ENCODE measurements at places on chromosomes 13 and 19.

- no peak for DNase-seq
These were observed 37.5 kb downstream of the C13orf46 start for GRCh38 chr13:113936166-113936965.

GRCh38 chr13:39665763-39666162 lies 10.3 kb downstream of the COG6 start:
- no peak for DNase-seq

GRCh38 chr13:113178896-113179167 lies 20.4 kb downstream of the PROZ start:
- DNase-seq: no peak

DNA sequence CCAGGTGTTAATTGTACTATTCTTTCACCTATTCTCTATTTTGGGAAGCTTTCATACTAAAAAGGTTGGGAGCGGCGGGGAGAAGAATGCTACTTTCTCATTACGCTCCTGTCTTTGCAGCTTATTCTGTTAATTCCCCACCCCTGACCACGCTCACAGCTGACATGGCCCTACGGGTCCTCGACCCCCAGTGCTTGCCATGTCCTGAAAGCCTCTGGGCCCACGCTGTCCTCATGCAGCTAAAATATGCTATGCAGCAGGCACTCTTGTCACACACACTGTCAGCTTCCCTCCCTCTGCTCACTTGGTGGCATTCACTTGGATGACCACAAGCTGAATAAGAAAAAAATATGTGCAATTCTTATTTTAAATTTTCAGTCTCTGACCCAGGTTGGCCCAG lies 126.3 kb downstream of the RNF17 start:
- no peak for DNase-seq

DNA sequence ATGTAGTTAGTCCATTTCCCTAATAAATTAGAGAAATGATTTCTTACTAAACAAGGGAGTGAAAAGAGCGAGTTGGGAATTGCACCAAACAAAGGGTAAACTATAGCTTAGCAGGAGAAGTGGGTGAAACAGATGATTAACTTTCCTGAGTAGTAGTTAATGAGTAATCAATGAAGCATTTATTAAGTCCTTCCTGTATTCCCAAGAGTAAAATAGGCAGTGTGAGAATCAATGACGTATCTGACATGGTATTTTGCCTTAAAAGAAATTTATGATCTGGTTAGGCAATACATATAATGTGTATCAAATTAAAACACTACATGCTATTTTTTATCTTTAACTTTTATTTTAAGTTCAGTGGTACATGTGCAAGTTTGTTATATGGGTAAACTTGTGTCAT lies 142.8 kb downstream of the KLF5 start:
- DNase-seq: no peak

- DNase-seq: no peak
These were observed 18.2 kb downstream of the CRX start for GRCh38 chr19:47839913-47840312.

- no peak for DNase-seq
These were observed 782.7 kb downstream of the UQCRFS1 start for GRCh38 chr19:28430214-28430613.

DNA sequence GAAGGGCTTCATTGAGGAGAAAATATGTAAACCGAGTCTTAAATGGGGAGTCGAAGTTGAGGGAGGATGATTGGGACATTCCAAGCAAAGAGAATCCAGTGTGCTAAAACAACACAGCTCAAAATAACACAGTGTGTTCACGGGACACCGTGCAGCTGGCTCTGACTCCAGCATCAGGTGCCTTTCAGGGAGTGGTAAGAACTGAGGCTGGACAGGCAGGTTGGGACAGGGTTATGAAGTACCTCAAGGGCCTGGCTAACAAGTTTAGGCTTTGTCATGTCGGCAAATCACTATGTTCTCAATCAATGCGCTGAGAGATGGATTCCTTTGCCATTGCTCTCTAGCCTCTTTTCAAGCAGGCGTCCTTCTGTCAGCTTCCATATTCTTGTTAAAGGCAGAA lies 27.5 kb upstream of the WDFY2 start:
- no peak for DNase-seq

Measured in stimulated activated CD4-positive, alpha-beta T cell treated with anti-CD3 and anti-CD28 coated beads, Interleukin-2, amount 100 ng/mL, for 24 hours (primary cell).